ENCODE measurements at places on chromosomes 5 and 9. TPM values are rescaled to one million over a fixed set of nuclear protein-coding genes. Genes with fewer than 3 reads are reported as not detected.

DNA sequence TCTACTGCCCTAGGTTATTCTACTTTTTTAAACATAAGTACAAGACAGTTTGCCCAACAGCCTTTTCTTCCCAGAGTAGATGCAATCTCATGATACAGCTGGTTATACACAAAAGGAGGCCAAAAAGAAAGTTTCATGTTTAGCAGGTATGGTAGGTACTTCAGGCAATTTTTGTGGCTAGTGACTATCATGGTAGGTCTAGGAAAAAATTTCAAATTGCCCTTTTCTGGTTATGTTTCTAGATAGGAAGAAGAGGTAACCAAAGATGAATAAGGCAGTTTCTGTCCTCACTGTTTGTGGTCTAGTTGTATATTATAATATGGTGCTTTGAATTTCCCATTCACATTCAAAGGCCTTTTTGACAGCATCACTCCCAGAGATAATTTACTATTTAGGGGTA, 19.7 kb downstream of the MEGF9 start:
- DNase-seq: no peak
- H3K27me3 ChIP-seq: no peaks in the 10 kb centered on the region
- H3K36me3 ChIP-seq: no peaks in the 10 kb centered on the region
- peaks cover 18% of the 10 kb centered on the region for H3K4me1 ChIP-seq

DNA sequence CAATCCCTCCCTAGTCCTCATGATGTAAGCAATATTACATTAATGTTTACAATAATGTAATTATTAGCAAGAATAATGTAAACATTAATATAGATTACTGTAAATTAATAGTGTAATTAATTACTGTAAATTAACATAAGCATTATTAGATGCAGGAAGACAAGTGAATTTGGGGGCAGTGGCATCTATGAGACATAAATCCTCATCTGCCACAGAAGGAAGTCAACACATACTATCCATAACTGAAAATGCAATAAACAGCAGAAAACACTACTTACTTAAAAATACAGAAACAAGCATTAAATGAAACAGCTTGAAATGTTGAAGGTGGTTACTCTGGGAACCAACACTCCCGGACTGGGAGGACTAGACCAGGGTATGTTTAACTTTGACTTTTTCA, 685 bp upstream of the NIPSNAP3A start:
- peaks cover 6% of the 10 kb centered on the region for H3K36me3 ChIP-seq
- H3K27me3 ChIP-seq: no peaks in the 10 kb centered on the region
- peak overlapping the region; percentile 85 for H3K27ac ChIP-seq

DNA sequence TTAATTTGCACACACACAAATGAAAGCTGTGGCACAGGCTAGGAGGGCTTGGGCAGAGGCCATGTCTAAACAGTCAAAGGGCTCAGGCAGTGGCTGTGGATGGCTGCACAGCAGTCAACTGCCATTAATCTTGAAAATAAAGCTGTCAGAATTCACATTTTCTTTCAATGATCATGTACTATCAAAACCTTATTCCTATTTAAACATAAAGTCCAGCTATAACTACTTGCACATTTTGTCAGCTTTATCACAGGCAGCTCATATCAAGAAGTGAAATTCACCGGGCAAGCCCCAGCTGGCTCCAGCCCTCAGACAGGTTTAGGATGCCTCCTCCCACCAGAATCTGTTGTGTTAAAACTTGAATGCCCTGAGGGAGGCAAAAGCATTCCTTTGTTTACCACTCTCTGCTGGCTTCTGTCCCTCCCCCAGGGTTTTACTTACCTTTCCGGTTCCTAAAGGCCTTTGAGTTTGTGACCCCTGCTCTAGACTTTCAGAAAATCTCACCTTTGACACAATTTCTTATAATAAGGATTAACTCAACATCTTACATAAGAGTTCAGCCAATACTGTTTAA, 54.9 kb upstream of the GRAMD2B start:
- no peaks in the 10 kb centered on the region for H3K27me3 ChIP-seq
- no peak overlapping the region for H3K4me3 ChIP-seq
- H3K4me1 ChIP-seq: peaks cover 29% of the 10 kb centered on the region

GRCh38 chr5:111856876-111857466, 100.0 kb upstream of the NREP start:
- no peaks in the 10 kb centered on the region for H3K36me3 ChIP-seq
- no peak overlapping the region for H3K4me3 ChIP-seq
- no peak overlapping the region for H3K27ac ChIP-seq
- peaks cover 36% of the 10 kb centered on the region for H3K4me1 ChIP-seq

DNA sequence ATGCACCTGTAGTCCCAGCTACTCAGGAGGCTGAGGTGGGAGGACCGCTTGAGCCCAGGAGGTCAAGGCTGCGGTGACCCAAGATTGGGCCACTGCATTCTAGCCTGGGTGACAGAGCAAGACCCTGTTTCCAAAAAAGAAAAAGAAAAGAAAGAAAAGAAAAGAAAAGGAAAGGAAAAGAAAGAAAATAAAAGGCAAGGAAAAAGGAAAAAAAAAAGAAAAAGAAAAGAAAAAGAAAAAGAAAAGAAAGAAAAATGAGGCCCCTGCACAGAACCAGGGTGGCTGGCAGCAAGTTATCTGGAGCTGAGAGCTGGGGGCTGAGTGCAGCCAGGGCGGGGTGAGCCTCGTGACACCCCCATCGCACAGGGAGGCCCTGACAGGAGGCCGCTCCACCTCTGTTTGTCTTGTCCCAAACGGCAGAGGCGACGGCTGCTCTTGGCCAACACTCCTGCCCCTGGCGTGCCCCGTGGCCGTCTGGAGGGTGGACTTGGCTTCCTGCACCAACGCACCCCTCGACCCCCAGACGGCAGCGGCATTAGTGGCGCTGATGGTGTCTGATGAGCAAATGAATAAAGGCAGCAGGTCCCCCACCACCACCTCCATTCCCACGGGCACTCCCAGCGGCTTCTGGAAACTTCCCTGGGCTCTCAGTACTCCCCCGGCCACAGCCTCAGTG, 16.7 kb downstream of the EXD3 start:
- no peaks in the 10 kb centered on the region for H3K27me3 ChIP-seq
- 0 out of 2 replicates have a peak overlapping the region, but pooled peaks have one; percentile 62 for H3K4me3 ChIP-seq
- H3K27ac ChIP-seq: no peak overlapping the region
- no peaks in the 10 kb centered on the region for H3K36me3 ChIP-seq
- 0 out of 2 replicates have a peak, but pooled peaks cover 3% of the 10 kb centered on the region for H3K4me1 ChIP-seq
- DNase-seq: no peak

GRCh38 chr5:107153283-107153682, 517.5 kb downstream of the EFNA5 start:
- DNase-seq: no peak
- H3K4me3 ChIP-seq: no peak overlapping the region
- no peaks in the 10 kb centered on the region for H3K27me3 ChIP-seq

DNA sequence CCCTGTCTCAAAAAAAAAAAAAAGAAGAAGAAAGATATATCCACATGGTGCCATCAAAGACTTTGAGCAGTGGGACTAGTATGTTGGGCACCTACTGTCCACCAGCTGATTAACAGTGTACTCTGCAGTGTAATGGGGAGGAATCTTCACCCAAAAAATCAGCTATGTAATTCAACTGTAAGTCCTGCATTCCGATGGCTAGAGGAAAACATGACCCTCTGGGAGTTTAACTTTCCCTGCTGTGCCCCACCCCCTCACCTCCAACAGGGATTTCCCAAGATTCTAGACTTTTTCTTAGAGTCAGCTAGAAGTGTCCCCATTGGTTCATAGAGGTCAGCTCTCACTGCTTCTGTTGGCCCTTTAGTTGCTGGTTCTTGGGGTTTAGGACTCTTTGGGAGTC, 221.2 kb upstream of the CLINT1 start:
- no peaks in the 10 kb centered on the region for H3K36me3 ChIP-seq
- peaks cover 6% of the 10 kb centered on the region for H3K4me1 ChIP-seq
- H3K4me3 ChIP-seq: no peak overlapping the region
- DNase-seq: no peak
- H3K27me3 ChIP-seq: no peaks in the 10 kb centered on the region

GRCh38 chr9:126423142-126423915, 96.7 kb downstream of the MVB12B start:
- H3K4me1 ChIP-seq: peaks cover 5% of the 10 kb centered on the region
- no peak overlapping the region for H3K27ac ChIP-seq
- H3K36me3 ChIP-seq: no peaks in the 10 kb centered on the region
- no peaks in the 10 kb centered on the region for H3K27me3 ChIP-seq
- no peak overlapping the region for H3K4me3 ChIP-seq

DNA sequence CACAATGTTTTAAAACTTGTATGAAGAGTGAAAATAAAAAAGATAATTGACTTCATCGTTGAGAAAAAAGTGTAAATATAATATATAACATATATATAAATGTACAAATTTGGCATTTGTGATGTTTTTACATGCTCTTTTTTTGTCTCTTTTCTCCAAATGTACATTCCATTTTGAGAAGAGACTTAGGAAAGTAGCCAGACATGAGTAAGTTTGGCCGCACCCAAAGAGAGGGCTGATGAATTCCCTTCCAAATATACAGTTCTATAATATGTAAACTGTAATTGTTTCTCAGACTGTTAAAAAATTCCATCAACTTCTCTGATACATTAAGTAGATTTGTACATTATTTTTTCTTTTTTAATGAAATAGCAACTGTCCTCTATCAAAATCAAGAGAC, 193.2 kb upstream of the MAP3K1 start:
- H3K4me3 ChIP-seq: no peak overlapping the region
- no peaks in the 10 kb centered on the region for H3K27me3 ChIP-seq
- peak overlapping the region; percentile 31 for H3K27ac ChIP-seq
- no peaks in the 10 kb centered on the region for H3K36me3 ChIP-seq

The CTNND2 gene
- not detected for total RNA-seq

- H3K27ac ChIP-seq: no peak overlapping the region
- H3K4me1 ChIP-seq: no peaks in the 10 kb centered on the region
- peak; percentile 26 for DNase-seq
- no peak overlapping the region for H3K4me3 ChIP-seq
- H3K27me3 ChIP-seq: peaks cover 15% of the 10 kb centered on the region
- H3K36me3 ChIP-seq: no peaks in the 10 kb centered on the region
These were observed 4.6 kb downstream of the ADAMTSL2 start for GRCh38 chr9:133538851-133539833.

DNA sequence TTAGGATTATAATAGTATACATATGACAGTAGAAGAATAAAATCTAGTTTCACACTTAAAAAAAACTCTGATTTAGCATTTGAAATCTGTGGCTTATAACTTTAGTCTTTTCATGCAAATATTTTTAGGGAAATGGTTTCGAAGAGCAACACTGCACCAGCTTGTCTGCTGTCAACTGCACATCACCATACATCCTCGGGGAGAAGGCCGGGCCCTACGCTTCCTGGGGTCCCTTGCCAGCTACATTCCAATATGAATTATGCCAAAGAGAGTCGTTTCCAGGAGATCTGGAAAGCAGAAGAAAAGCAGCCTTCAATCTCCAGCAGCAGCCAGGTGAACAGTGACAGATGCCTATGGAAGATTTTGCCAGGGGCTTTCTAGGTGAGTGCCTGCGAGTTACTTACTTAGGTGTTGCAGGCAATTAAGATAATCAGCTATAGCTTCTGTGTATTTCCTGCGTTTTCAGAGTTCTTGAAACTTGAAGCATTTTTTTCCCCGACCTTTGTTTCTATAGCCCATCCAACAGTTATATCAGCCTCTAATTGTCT, 166.8 kb downstream of the TRPM3 start:
- H3K4me3 ChIP-seq: peak overlapping the region; percentile 44
- H3K36me3 ChIP-seq: no peaks in the 10 kb centered on the region
- H3K27ac ChIP-seq: peak overlapping the region; percentile 29

- H3K4me1 ChIP-seq: peaks cover 16% of the 10 kb centered on the region
- H3K36me3 ChIP-seq: no peaks in the 10 kb centered on the region
- peak within 1 kb of the TSS; percentile 78 for H3K4me3 ChIP-seq
- H3K27ac ChIP-seq: peak within 1 kb of the TSS; percentile 74
These were observed at the start of gene GALT for GRCh38 chr9:34646211-34647083. TSS of gene GALT (plus strand) at chr9:34646675. CDS start at chr9:34646705, 30 bp downstream.

The TNFSF8 gene
- not detected for total RNA-seq

DNA sequence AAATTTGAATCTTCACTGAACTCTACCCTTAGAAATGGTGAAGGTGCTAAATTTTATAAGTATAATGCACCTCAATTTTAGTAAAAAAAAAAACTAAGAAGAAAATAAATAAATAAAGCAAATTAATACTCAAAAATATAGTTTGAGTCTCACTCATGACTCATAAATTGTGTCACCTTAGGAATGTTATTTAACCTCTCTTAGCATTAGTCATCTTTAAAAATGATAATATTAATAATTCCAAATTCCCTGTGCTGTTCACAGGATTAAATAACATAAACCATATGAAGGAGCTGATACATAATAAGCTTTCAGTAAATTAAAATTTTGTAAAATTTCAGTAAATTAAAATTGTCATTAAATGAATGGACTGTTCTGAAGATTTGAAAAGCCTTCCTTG, 339.8 kb upstream of the RGMB start:
- H3K27ac ChIP-seq: peak overlapping the region; percentile 8
- no peaks in the 10 kb centered on the region for H3K27me3 ChIP-seq
- no peaks in the 10 kb centered on the region for H3K36me3 ChIP-seq
- peaks cover 25% of the 10 kb centered on the region for H3K4me1 ChIP-seq

The RCL1 gene
- 4.0 TPM for total RNA-seq

DNA sequence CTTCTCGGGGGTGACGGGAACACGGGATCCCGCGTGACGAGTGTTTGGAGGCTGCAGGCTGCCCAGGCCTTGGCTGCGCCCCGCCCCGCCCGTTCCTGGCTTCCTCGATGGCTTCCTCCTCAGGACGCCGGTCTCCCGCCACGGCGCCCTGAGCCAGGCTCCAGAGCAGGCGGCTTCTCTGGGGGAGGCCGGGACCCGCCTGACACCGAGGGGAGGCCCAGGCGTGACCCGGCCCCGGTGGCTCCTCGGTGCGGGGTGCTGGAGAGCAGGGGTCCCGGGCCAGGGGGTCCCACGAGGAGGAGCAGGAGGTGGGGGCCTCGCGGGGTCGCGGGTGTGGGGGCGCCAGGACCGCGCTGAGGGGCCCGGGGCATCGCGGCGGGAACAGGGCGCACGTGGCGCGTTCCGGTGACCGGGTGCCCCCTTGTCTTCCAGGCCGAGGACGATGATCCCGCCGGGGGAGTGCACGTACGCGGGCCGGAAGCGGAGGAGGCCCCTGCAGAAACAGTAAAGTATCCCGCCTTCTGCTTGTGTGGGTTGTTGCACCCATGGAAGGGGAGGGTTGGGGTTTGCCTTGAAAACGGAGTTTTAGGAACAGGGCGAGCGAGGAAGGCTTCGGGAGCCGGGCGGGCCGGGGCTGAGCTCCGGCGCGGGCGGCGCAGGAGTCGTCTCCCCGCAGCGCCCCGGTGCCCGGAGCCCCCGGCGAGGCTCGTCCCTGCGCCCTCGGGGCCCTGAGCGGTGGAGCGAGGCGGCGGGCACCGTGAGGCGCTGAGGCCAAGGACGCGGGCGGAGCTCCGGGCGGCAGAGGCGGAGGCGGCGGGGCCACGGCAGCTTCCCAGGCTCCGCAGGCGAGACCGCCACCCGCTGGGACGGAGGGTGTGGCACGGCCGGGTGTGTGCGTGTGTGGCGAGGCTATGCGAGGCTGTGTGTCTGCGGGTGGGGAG, 22.2 kb downstream of the AHRR start:
- peak; percentile 94 for DNase-seq
- peak overlapping the region; percentile 67 for H3K27ac ChIP-seq
- H3K4me1 ChIP-seq: no peaks in the 10 kb centered on the region
- H3K36me3 ChIP-seq: no peaks in the 10 kb centered on the region
- H3K4me3 ChIP-seq: peak overlapping the region; percentile 66
- no peaks in the 10 kb centered on the region for H3K27me3 ChIP-seq
